ENCODE measurements at places on chromosomes 4 and X.

GRCh38 chr4:126268106-126268505 lies 953.4 kb downstream of the FAT4 start:
- no peak for ATAC-seq

- no peak for ATAC-seq
Observed at GRCh38 chrX:115689931-115690330, 129.0 kb downstream of the PLS3 start.

- ATAC-seq: no peak
Observed at GRCh38 chrX:103536071-103536470, 16.8 kb upstream of the RAB40A start.

DNA sequence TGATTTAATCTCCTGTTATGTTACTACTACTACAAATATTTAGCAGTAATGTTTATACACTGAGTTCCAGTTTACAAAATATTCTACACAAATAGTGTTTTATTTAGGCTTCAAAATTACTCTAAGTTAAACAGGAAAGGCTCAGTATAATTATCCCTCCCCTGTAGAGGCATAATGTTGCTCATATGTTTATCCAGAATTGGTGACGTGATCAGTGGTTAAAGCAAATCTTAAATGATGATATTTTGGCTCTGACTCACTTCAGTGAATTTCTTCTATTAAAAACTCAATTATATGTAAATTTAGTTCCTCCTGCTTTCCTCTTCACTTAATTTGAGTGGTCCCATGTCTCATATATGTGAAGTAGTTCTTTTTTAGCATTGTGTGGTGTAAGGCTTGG lies 438.5 kb downstream of the ADGRL3 start:
- no peak for ATAC-seq

GRCh38 chr4:7862561-7863192 lies 77.0 kb downstream of the AFAP1 start:
- ATAC-seq: no peak

DNA sequence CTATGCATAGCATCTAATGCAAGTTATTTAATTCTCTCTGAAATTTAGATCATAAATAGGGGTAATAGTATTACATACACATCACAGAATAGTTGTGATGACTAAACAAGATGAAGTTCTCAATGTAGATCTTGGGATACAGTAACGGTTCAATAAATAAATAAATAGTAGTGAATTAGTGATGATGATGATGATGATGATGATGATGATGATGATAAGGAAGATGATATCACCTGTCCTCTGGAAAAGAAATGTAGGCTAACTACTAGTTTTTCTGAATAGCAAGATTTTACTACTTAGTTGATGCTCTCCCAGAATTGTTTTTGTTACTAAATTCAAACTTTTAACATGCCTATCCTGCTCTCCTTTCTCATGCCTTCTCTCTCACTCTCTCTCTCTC lies 30.3 kb downstream of the SH3BGRL start:
- no peak for ATAC-seq

GRCh38 chr4:16827794-16828724 lies 70.4 kb downstream of the LDB2 start:
- ATAC-seq: no peak

DNA sequence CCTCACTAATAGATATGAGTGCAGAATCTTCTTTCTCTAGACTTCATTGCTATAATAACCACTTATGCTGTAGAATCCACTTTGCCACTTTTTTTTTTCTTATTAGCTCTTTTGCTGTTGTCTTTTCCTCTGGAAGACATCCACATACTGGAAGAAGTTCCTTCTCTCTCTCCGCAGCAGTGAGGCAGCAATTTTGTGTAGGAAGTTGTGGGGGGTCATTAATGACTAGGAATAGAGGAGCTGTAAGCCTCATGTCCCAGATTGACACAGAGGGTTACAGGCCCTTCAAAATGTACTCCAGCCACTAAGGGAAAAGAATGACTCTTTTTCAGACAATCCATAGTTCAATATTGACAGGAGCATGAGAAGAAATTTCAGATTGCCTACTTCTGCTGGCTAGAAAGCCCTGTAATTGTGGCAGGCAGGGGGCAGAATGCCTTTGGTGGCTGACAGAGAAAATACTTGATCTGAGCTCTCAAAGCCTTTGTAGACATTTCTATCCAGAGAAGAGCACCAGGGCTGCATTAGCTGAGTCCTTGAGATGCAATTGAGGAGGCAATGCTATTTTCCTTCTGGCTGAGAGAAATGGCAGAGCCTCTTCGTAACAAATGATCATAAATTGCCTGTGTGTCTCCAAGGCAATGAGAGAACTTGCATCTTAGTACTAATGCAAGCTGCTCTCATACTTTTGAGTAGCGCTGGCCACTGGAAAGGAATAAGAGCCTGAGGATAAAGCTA lies 856.2 kb downstream of the STIM2 start:
- ATAC-seq: no peak
